Stimulated activated CD4-positive, alpha-beta T cell treated with anti-CD3 and anti-CD28 coated beads, Interleukin-2, amount 100 ng/mL, for 24 hours (primary cell): ENCODE measurements at places on chromosomes 2 and 18.

DNA sequence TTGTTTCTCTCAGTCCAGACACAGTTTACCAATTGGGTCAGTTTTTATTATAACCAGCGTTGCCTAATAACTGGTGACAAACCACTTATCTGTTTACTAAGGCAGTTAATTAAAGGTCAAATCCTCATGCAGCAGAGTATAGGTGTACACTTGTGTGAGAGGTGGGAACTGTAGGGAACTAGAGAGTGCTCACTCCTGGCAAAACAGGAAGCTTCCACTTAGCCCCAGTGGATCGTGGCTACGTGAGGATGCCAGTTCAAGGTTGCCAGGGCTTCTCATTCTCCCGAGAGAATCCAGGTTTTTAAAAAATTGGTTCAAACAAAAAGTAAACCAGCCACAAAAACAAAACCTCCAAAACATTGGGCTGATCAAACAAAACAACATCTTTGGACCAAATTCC lies 8.1 kb downstream of the CYBRD1 start:
- no peak for DNase-seq

DNA sequence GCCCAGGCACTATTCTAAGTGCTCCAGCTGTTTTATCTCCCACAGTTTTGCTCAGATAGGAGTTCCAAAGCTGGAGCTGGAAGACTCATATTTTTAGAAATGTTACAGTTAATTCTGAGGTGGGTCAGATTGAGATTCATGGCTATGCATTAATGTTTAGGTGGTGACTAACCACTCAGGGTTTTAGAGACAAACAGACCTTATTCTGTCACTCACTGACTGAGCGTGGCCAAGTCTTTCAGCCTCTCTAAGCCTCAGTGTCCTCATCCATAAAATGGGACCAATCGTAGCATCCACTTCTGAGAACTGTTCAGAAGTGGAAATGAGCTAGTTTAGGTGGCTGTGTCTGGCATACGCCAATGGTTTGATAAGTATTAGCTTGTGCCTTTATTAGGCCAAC lies 4.3 kb upstream of the CASP8 start:
- DNase-seq = no peak

DNA sequence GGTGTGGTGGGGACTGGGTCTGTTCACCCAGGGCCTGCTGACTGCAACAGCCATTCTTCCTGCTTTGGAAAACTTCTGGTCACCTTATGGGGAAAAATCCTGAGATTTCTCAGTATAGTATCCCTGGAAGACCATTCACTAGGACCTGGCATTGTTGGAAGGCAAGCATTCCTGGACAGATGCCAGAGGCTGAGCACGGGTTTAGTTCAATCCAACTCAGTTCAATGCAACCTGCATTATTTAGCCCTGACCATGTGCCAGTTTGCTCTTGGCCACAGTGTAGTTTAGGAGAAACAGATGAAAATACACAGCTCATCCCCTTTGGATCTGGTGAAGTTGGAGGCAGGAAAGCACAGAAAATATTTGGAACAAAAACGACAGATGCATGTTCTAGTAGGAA lies 95.9 kb downstream of the LPIN1 start:
- no peak for DNase-seq

DNA sequence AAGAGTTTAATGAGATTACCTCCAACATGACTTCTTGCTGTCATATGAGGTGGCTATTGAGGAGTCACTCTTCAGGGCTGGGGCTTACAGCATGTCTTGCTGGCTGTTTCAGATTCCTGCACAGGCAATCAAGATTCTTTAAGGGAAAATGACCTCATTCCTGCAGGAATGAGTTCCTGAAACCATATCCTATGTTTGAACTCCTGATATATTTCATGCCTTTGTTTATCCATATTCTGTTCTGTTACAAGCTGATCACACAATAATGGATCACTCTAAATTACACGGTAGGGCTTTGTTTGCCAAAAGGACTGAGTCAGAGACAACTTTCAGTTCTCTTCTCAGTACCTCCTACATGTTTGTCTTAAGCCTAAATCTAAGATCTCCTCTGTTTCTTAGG lies 879.8 kb upstream of the PIK3C3 start:
- DNase-seq = no peak

DNA sequence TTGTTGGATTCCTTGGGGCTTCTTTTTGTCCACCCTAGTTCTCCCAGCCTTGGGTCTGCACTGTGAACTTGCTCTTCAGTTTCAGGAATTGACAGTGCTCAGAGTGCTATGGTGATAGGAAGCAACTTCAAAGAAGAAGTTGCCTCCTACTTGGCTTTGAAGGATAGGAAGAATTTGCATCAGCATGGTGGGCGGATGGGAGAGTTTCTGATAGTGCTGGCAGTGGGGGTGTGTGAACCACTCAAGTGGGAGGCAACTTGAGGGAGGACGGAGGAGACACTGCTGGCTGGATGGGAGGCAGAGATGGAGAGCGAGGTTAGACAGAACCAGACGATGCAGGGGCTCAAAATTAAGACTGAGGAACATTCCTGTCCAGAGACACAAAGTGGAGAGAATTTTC lies 164.4 kb upstream of the SKOR2 start:
- no peak for DNase-seq

- no peak for DNase-seq
These were observed 94.9 kb downstream of the SLC4A3 start for GRCh38 chr2:219722276-219722879.

DNA sequence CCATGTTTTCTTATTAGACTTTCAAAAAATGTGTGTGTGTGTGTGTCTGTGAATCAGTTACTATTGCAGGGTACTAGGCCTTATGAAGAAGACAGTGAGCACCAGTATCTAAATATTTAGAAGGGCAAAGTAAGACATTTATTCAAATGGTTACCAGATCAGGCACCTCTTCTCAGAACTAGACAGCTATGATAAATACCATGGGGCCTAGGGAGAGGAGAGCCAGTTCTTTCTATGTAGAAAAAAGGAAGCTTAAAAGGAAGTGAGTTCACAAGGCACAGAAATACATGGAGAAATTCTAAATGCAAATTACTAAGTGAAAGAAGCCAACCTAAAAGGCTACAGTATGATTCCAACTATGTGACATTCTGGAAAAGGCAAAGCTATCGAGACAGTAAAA lies 261.3 kb downstream of the SOX11 start:
- DNase-seq = no peak

DNA sequence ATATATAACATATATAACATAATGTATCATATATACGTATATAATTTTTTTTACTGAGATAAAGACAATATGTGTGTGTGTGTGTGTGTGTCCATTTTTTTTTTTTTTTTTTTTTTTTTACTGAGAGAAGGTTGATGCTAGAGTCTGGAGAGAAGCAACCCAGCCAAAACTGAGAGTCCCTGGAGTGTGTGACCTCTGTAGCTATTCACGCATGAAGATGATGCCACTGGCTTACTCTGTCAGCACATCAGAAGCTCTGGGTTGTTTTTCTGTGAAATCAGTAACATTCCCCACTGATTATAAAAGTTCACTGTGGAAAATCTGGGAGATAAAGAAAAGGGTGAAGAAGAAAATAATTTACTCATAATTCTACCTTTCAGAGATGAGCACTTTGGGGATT lies 27.2 kb downstream of the CCDC195 start:
- DNase-seq = no peak

GRCh38 chr2:212052412-212053159 lies 486.0 kb downstream of the ERBB4 start:
- no peak for DNase-seq

- no peak for DNase-seq
These were observed 94.3 kb upstream of the SERPINE2 start for GRCh38 chr2:224133387-224133786.

- no peak for DNase-seq
These were observed 14.7 kb upstream of the FZD7 start for GRCh38 chr2:202018950-202019349.

DNA sequence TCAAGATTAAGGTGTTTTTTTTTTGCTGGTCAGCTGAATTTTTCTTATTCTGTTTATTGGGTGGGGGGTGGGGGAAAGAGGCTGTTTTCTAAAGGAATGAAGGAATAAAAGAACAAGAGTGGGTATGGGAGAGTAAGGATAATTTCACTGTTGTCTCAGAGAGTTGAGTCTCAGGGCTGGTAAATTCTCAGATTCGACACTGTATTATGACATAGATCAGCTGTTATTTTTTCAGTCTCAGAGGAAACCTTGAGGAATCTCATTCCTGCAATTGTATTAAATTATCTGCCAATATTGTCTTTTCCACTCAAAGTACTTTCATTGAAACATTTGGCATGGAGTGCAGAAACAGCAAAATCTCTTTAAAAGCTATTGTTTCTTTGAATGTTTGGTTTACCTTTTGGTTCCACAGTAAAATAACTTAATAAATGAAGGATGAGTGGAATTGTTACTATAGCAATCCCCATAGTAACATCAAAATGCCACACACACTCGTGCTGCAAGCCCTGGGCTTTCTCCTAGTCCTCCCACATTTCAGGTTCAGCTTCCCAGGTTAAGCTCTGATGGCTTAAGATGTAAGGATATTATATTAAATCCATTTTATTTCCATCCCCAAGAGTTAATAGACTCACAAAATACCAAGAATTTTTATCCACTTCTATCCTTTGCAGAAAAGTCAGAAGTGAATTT lies 478.7 kb upstream of the TCF4 start:
- DNase-seq = no peak

GRCh38 chr2:28300485-28301341 lies 91.9 kb upstream of the FOSL2 start:
- no peak for DNase-seq

GRCh38 chr2:185862657-185863398 lies 124.2 kb downstream of the FSIP2 start:
- no peak for DNase-seq

GRCh38 chr2:174522553-174522952 lies 35.7 kb upstream of the GPR155 start:
- no peak for DNase-seq

GRCh38 chr2:76427452-76427851 lies 716.7 kb upstream of the GCFC2 start:
- no peak for DNase-seq

- no peak for DNase-seq
These were observed 11.5 kb downstream of the GEN1 start for GRCh38 chr2:17765398-17765797.

DNA sequence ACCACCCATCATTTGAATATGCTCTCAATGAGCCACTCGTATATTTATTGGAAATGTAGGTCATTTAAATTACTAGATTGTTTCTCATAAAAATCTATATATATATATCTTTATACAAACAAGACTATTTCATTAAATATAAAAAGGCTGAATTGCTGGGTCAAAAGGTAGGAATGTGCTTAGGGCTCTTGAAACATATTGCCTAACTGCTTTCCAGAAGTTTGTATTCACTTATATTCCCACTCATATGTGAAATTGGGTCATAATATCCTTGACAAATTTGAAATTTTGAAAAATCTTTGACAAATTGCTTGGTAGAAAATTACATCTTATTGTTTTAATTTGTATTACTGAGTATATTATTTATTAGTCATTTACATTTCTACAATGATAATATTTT lies 999.8 kb upstream of the CDH2 start:
- DNase-seq = no peak

DNA sequence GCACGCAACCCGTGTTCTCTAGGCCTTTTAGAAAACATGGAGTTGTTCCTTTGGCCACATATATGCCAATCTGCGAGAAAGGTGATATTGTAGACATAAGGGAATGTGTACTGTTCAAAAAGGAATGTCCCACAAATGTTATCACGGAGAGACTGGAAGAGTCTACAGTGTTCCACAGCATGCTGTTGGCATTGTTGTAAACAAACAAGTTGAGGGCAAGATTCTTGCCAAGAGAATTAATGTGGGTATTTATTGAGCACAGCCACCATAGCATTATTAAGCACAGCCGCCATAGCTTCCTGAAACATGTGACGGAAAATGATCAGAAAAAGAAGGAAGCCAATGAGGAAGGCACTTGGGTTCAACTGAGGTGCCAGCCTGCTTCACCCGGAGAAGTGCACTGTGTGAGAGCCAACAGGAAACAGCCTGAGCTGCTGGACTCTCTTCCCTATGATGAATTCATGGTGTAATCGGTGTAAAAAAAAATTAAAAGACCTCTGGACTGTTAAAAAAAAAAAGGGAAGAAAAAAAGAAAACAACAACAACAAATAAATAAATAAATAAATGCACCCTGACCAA lies 29.0 kb upstream of the REL start:
- DNase-seq = no peak
